ENCODE measurements at places on chromosomes 12 and 14. TPM values are rescaled to one million over a fixed set of nuclear protein-coding genes. Genes with fewer than 3 reads are reported as not detected.

DNA sequence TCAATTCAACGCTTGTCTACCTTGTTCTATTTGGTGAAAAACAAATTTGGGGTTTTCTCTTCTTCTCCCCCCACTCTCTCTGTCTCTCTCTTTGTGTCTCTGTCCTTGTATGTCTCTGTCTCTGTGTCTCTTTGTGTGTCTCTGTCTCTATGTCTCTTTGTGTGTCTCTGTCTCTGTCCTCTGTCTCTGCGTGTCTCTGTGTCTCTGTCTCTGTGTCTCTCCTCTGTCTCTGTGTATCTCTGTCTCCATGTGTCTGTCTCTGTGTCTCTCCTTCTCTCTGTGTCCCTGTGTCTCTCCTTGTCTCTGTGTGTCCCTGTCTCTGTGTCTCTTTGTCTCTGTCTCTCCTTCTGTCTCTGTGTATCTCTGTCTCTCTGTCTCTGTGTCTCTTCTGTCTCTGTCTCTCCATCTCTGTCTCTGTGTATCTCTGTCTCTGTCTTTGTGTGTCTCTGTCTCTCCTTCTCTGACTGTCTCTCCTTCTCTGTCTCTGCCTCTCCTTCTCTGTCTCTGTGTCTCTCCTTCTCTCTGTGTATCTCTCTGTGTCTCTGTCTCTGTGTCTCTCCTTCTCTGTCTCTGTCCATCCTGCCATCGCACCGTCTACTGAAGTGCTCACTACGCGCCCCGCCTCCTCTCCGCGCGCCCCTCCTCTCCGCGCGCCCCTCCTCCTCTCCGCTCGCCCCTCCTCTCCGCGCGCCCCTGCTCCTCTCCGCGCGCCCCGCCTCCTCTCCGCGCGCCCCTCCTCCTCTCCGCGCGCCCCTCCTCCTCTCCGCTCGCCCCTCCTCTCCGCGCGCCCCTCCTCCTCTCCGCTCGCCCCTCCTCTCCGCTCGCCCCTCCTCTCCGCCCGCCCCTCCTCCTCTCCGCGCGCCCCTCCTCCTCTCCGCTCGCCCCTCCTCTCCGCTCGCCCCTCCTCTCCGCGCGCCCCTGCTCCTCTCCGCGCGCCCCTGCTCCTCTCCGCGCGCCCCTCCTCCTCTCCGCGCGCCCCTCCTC lies 12.8 kb downstream of the LRCOL1 start:
- DNase-seq, result no peak

GRCh38 chr12:123696646-123697045 lies 15.5 kb upstream of the ATP6V0A2 start:
- no peak for DNase-seq

GRCh38 chr14:26833621-26834176 lies 235.9 kb upstream of the NOVA1 start:
- DNase-seq, result no peak

- DNase-seq, result no peak
Measured at GRCh38 chr14:96158735-96159134, 45.9 kb upstream of the BDKRB2 start.

Gene SLC22A17
- total RNA-seq, result 3.2 TPM

Gene C12orf50
- total RNA-seq, result not detected

DNA sequence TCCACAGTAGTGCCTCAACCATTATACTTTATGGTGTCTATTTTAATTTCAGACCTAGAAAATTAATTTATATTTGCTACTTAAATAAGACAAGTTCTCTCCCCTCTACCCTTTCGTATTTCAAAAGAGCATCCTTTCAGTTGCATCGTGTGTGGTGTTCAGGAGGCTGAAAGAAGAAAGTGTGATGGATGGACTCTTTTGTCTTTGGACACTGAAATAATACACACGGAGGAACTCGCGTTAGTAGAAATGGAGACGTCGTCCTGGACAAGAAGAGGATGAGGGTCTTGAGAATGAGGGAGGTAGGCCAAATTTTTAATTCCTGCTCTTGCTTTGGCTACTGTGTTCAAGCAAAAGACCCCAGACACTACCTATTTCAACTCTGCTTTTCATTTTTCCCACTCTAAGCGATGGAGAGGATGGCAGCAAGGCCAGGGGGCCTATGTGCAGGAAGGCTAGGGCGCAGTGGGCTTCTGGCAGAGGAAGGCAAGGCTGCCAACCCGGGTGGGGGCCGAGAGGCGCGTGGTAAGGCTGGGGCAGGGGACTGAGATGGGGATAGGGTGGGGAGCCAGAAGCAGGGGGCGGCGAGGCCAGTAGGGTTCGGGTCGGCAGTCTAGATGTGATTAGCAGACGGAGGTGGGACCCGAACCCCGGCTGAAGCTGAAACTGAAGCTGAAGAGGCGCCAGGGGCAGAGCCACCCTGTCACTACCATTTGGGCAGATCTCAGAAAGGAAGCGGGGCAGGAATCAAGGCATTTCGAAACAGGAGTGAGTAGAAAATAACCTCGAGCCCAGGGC lies 722 bp downstream of the TMED8 start:
- DNase-seq, result no peak
